ENCODE measurements at places on chromosomes 4 and X.
A peak's percentile ranks its signal among the peaks of the same experiment; 100 is the strongest.

- no peak for DNase-seq
Measured at GRCh38 chr4:57182132-57182874, 72.1 kb upstream of the IGFBP7 start.

- DNase-seq, result no peak
Measured at GRCh38 chrX:3219667-3220066, 126.8 kb downstream of the MXRA5 start.

DNA sequence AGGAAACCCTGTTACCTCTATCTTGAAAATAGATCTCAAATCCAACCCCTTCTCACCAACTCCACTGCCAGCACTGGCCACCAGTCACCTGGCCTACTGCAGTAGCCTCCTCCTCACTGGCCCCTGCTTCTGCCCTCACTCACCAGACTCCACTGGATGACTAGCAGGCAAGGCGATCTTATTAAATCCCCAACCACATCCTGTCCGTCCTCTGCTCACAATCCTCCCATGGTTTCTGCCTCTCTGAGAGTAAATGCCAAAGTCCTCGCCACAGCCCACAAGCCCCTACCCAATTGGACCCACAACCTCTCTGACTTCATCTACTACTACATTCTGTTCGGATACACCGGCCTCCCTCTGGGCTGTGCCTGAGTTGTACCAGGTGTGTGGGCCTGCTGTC lies 5.4 kb upstream of the PIM2 start:
- DNase-seq, result no peak

DNA sequence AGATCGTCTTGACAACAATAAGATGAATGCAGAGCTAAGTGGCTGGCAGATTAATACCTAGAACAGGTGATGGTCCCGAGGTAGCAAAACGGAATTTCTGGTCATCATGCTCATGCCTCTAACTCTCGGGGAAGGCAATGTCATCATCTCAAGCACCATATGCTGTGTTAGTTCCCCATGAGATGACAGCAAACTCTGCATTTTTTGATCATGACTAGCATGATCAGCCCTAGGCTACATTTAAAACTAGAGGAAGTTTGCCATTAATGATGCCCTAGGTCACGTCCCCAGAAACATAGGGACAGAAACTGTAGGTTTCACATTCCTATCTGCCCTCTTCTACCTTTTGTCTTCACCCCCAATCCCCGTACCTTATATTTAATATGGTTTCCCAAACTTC lies 11.6 kb downstream of the LPAR4 start:
- no peak for DNase-seq

GRCh38 chrX:70554081-70554480 lies 109.4 kb downstream of the DLG3 start:
- DNase-seq, result peak; percentile 32

- DNase-seq, result peak; percentile 64
Measured at GRCh38 chr4:43132010-43132582, 239.6 kb downstream of the GRXCR1 start.

DNA sequence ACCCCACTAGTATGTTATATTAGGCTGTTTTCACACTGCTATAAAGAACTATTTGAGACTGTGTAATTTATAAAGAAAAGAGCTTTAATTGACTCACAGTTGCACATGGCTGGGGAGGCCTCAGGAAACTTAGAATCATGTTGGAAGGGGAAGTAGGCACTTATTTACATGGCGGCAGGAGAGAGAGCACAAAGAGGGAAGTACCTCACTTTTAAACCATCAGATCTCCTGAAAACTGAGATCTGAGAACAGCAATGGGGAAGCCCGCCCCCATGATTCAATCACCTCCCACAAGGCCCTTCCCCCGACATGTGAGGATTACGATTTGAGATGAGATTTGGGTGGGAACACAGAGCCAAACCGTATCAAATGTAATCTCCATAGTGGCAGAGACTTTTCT lies 45.4 kb upstream of the XK start:
- DNase-seq, result no peak

DNA sequence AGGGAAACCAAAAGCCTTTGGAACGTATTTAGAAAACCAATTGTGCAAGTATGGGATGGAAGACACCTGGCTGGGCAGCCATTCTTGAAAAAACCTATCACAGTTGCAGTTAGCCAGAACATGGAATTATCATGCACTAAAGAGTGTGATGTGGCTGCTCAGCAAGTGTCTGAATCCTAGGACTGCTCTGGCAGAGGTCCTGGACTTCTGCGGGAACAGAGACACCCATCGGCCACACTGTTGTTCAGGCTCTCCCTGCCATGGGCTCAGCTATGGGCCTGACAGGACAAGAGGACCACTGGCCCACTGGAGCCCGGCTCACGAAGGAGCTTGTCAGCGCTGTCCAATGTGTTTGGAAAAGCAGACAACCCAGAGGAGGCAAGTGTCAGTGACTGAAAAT lies 115.7 kb upstream of the GPC4 start:
- no peak for DNase-seq

GRCh38 chr4:112726041-112726440 lies 89.1 kb downstream of the LARP7 start:
- DNase-seq, result no peak

- peak; percentile 93 for DNase-seq
Measured at GRCh38 chr4:38663801-38664705, at the start of gene KLF3. Gene KLF3, plus strand, starts transcription at chr4:38664199. Its CDS starts 16,427 bp downstream, at chr4:38680626.

- DNase-seq, result peak; percentile 66
Measured at GRCh38 chr4:38717604-38718003, 53.6 kb downstream of the KLF3 start.

DNA sequence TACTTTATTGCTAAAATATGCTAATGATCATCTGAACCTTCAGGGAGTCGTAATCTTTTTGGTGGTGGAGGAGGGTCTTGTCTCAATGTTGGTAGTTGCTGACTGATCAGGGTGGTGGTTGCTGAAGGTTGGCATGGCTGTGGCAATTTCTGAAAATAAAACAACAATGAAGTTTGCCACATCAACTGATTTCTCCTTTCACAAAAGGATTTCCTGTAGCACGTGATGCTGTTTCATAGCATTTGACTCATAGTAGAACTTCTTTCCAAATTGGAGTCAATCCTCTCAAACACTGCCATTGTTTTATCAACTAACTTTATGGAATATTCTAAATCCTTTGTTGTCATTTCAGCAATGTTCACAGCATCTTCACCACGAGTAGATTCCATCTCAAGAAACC lies 19.3 kb downstream of the DDIT4L start:
- DNase-seq, result no peak

- DNase-seq, result peak; percentile 49
Measured at GRCh38 chr4:123922847-123923246, 526.3 kb downstream of the SPRY1 start.

- DNase-seq, result peak; percentile 14
Measured at GRCh38 chr4:119570401-119570800, 58.2 kb downstream of the PDE5A start.

DNA sequence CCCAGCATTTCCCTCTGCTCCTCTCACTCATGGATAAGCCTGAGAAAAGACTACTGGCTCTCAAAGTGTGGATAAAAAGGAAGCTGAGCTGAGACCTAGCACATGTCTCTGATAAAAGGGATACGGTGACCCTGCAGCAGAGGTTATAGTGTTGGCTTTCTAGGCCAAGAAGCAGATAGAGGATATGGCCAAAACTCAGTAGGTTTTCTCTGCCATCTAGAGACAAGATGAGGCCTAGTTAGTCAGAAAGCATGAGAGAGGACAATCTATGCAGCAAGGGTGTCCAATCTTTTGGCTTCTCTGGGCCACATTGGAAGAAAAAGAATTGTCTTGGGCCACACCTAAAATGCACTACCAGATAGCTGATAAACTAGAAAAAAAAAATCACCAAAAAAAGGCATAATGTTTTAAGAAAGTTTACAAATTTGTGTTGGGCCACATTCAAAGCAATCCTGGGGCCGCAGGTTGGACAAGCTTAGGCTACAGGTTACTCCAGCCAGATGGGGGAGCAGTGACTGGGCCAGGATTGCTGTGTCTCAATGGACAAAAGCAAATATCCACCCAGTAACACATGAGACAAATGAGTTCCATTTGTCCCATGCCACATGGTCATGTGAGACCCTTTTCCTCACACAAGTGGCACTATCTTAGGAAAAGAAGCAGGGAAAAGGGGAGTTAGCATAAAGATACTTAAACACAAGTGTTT lies 411.4 kb downstream of the INPP4B start:
- no peak for DNase-seq

DNA sequence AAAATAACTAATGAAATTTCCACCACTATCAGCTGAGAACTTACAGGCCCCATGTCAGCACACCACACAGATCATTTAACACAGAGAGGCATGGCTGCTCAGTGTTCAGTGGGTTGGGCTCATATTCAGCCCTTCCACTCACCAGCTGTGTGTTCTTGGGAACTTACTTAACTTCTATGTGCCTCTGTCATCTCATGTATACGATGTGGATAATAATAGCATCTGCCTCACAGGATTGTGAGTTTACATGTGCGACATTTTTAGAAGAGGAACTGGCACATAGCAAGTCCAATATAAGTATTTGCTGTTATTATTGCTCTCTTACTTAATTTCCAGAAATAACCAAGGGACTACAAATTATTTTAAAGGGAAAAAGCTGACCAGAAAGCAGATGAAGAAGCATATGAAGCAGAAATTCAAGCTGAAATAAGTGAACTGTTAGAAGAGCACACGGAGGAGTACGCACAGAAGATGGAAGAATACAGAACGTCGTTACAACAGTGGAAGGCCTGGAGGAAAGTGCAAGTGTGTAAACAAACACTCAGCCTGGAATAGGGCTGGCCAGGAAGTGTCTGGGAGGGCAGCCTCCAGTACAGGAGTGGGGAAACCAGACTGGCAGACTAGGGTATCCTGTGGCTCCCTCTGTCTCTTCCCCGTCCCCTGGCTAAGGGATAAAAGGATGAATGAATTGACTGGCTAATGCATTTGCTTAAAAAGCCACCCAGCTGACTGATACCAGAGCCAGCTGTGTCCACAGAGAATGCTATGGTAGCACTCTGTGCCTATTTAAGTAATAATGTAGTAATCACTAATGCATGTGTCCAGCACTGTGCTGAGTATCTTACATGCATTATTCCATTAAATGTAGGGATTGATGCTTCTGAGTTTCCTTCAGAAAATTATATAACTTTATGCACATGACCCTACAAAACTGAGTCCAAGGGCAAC lies 67.1 kb downstream of the CC2D2A start:
- no peak for DNase-seq

- no peak for DNase-seq
Measured at GRCh38 chr4:24928708-24929107, 15.9 kb upstream of the CCDC149 start.

DNA sequence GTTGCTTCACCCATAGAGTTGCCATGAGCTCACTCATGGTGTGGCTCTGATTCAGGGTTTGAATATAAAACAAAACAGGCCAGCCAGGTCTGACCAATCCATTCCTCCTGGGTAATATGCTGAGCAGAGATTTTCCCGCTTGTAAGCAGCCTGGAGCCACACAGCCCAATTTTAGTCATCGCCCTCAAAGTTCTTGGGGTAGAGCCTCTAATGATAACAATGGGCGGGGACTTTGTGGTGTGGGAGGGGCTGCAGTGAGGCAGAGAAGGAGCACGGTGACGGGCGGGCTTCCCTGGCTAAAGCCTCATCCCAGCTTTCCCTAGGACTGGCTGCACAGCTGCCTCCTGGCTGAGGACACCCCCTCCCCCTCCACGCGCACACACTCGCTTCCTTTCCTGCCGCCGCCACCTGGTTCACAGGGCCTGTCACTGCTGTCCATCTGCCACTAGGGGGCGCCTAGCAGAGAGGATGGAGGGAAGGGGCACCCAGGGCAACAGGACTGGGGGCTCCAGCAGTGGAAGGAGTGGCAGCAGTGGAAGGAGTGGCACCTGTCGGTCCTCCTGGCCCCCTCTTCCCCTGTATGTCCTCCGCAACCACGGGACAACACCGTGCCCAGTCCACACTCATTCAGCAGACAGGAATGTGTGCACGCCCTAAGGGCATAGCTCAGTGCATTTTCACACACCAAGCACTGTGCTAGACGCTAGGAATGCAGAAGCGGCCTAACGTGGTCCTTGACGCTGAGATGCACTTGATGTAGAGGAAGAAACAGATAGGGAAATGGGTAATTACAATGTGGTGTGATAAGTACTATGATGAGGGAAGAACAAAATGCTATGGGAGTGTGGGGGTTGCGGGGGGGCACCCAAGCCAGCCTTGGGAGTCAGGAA lies 26.8 kb downstream of the PRPS1 start:
- DNase-seq, result peak; percentile 85

GRCh38 chrX:45669715-45670340 lies 469.2 kb upstream of the DIPK2B start:
- DNase-seq, result peak; percentile 59

DNA sequence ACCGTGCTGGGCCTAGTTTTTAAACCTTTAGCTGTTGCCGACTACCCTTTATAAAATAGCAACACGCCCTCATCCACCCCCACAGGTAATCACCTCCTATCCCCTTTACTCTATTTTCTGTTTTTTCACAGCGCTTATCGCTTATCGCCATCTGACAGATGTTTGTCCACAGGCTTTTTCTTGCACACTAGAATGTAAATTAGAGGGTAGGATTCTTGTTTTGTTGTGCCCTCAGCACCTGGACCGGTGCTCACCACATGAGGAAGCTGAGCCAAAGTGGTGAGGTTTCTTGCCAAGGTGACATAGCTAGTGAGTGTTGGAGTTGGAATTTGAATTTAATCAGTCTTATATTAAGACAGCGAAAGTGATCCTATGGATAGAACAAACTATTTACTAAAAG lies 2.9 kb upstream of the RBBP7 start:
- no peak for DNase-seq

- peak; percentile 25 for DNase-seq
Measured at GRCh38 chr4:110085131-110085530, 113.3 kb downstream of the ELOVL6 start.

DNA sequence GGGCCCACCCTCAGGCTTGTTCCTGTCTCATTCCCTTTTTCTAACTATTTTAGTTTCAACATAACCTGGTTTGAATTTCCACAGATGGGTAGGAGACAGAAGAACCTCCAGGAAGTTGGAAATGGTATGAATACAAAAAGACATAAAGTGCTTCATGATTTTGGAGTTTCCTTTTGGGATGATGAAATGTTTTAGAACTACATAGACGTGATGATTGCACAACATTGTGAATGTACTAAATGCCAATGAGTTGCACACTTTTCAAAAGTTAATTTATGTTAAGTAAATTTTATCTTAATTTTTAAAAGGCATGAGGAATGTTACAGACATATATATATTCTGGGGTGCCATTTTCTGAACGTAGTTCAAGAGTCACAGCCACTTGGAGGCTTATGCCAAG lies 41.1 kb upstream of the IBSP start:
- no peak for DNase-seq

GRCh38 chr4:138788267-138788790 lies 227.3 kb upstream of the NOCT start:
- DNase-seq, result peak; percentile 24

- DNase-seq, result peak; percentile 4
Measured at GRCh38 chr4:173337463-173337862, 3.3 kb upstream of the HMGB2 start.

- DNase-seq, result no peak
Measured at GRCh38 chr4:148563684-148564083, 121.5 kb upstream of the NR3C2 start.

- peak; percentile 32 for DNase-seq
Measured at GRCh38 chrX:15497865-15498264, 2.7 kb upstream of the BMX start.

Data from fibroblast of skin of right biceps (primary cell).